Thyroid gland (tissue), 4 donors: ENCODE measurements at places on chromosomes 5 and 9.
A peak's percentile ranks its signal among the peaks of the same experiment; 100 is the strongest.

DNA sequence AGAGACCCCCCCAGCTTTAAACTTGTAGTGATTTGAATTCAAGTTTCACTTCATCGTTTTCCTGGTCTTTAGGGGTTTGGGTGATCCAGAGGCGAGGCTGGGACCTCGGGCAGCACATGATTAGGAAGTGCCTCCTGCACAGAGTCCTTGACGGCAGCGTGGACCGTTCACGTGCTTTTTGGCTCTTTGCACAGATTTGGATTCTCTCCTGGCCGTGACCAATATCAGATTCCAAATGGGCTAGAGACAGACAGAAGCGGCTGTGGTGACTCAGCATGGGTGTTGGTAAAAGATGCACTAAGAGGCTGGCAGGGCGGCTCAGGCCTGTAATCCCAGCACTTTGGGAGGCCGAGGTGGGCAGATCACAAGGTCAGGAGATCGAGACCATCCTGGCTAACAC, 117.2 kb upstream of the CACNA1B start:
- no peak for DNase-seq

DNA sequence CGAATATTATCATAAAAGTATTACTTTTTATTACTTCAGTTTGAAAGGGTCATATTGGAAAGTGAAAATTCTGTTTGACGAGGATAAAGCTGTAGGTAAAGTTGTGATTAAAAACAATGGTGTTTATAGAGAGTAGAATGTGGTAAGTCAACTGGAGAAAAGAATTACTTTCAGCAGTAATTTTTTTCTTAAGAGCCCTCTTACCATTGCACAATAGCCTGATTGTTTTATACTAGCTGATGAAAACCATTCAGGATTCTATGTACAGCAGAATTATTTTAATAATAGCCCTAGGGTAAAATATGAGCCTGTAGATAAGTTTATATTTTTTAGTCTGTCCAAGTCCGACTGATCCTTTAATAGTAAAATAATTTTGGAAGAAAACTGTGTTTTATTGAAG, 16.6 kb downstream of the CDC42SE2 start:
- no peak for DNase-seq

DNA sequence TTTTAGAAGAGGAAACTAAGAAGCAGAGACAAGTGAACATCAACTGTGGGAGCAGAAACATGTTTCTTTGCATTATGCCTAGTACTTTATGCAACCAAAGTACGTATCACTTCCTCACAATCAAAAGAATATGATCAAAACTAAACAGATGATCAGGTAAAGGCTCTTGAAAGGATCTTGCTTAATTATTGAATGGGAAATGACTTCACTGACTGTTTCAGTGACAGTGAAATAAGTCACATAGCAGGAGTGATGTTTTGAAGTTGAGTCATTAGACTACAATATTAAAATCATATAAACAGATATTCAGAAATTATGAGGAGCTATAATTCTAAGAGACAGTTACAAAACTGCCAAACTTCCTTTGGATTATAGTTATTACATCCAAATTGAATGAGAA, 527.3 kb downstream of the MTRR start:
- DNase-seq: no peak

DNA sequence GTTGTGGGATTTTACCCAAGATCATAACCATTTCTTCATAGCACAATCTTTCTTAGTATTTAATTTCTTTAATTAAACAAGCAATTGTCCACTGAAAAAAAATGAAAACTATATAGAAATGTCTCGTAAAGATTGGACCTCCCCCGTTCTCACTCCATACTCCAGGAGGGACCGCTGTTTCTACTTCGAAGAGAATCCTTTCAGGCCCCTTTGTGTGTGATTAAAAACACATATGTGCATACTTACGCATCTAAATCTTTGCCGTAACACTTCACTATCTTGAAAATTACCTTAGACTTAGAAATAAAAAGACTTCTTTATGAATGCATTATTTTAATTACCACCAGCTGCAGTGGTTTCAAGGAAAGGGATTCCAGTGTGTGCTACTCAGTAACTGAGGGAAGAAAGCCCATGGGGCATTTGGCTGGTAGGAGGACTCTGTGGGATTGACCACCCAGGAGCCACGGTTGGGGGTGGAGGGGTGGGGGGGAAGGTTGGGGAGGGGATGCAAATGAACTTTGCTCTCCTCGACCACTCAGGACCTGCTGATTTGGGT, 209.1 kb downstream of the FAM114A2 start:
- DNase-seq: no peak

DNA sequence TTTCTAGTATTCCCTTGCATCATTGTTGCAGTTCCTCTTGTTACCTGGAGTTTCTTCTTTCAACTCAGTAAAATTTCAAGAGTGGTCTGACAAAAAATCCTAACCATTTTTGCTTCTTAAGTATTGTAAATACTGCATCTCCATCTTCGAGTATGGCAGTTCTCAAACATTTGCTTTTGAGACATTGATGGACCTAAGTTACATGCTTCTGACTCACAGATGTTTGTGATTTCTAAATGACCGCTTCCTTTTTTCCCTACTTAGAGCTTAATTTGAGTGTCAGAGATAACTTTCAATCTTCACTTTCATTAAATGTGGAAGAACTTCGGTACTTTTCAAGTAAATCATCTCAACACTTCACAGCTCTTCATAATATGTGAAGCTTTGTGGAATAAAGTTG, 4.2 kb downstream of the UHRF2 start:
- DNase-seq: no peak

DNA sequence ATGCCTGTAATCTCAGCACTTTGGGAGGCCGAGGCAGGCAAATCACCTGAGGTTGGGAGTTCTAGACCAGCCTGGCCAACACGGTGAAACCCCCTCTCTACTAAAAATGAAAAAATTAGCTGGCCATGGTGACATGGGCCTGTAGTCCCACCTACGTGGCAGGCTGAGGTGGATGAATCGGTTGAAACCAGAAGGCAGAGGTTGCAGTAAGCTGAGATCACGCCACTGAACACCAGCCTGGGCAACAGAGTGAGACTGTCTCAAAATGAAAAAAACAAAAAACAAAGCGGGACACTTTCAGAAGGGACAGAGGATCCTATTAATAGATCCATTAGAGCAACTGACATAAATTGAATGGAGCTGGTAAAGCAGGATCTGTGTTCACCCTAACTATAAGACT, 89.6 kb upstream of the SGCD start:
- no peak for DNase-seq

DNA sequence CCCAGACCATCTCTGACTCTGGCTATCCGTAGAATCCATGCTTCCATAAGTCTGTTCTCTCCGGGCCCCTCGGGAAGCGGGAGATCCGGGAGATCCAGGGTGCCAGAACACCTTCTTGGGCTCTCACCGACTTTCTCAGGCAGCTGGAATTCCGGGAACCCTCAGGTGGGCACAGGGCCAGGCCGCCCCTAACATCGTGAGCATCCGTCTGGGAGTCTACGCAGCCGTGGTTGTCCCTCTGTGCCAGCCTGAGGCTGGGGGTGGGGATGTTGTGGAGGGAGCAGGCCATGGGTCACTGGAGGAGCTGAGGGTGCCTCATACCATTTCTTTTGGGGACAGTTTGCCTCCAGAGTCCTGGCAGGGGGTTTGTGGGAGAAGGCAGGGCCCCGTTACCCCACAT, 92.3 kb upstream of the COL5A1 start:
- DNase-seq: no peak

GRCh38 chr9:136626066-136626725, 36.5 kb upstream of the EGFL7 start:
- DNase-seq: no peak

GRCh38 chr9:135664801-135665794, 2.0 kb downstream of the LCN9 start:
- no peak for DNase-seq

DNA sequence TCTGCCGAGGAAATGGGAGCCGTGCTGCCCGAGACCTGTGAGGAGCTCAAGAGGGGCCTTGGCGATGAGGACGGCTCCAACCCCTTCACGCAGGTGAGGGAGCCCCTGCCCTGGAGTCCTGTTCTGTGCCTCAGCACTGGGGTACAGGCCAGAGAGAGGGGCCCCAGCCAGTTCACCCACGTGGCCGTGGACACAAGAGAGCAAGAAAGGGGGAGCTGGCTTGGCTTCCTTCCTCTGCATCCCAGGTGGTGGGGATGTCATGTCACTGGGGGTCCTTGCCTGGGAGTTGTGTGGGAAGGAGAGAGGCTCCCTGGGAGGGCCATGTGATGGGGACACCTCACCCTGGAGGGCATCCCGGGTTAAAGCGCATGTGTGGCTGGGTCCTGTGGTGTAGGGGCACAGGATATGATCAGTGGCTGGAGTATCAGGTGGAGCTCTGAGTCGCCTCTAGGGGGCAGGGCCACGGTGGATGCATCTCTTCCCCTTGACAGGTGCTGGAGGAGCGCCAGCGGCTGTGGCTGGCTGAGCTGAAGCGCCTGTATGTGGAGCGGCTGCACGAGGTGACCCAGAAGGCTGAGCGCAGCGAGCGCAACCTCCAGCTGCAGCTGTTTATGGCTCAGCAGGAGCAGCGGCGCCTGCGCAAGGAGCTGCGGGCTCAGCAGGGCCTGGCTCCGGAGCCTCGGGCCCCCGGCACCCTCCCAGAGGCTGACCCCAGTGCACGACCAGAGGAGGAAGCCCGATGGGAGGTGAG, 7.5 kb downstream of the N4BP3 start:
- DNase-seq: peak; percentile 97

DNA sequence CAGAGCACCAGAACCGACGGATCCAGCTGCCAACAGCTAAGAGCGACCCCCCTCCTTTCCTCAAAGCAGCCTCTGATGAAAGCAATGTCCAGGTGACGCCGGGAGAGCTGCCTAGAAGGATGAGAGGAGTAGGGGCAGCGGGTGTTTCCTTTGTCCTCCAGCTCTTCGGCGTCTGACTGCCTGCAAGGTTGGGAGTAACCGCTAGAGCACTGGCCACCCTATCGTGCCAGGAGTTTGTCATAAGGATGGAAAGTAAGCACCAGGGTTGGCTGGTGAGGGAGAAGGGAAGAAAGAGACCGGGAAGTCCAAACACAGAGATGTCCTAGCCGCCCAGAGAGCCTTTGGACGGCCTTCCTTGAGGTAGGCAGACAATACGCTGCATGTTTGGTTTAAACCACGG, 10.8 kb downstream of the MRPL36 start:
- DNase-seq: no peak

- DNase-seq: no peak
Observed at GRCh38 chr5:119896826-119897536, 267.6 kb downstream of the FAM170A start.

DNA sequence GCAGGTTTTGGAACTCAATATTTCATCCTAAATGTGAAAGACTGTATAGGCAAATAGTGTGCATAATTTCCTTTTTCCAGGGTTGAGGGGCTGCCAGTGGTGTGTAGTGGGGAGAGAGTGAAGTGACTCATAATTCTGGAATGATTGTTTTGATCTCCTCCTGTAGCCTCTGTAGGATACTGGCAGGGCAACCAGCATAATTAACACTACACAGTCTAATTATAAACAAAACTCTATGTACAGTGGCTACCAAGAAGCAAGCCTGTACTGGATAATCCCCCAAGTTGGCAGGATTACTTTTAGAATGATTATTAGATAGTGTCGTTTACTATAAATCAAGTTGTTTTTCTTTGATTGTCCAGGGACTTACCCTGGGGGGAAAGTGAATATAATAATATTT, 32.2 kb downstream of the LNPEP start:
- no peak for DNase-seq

GRCh38 chr5:39395521-39395920, 29.3 kb downstream of the DAB2 start:
- DNase-seq: no peak

DNA sequence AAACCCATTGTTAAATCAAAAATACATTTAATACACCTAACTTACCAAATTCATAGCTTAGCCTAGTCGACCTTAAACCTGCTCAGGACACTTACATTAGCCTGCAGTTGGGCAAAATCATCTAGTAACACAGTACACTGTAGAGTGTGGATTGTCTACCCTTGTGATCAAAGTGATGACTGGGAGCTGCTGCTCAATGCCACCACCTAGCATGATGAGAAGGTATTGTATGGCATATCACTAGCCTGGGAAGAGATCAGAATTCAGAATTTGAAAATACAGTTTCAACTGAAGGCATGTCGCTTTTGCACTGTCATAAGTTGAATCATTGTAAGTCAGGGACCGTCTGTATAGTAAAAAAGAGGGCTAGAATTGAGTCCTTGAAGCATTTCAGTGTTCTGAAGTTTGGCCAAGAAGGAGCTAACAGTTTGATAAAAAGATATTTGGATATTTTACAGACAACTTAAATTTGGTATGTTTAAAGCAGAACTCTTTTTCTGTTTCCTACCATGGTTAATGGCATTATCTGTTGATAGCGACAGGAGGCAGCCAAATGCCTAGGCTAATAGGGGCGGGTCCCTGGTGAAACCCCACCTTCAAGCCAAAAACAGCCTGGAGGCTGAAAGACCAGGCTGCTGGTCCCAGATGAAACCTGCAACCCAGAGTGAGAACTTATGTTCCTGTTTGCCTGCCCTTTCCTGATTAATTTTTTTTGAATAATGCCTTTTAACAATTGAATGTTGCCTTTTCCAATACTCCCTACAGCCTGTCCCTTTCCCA, 23.0 kb downstream of the SMIM15 start:
- no peak for DNase-seq

DNA sequence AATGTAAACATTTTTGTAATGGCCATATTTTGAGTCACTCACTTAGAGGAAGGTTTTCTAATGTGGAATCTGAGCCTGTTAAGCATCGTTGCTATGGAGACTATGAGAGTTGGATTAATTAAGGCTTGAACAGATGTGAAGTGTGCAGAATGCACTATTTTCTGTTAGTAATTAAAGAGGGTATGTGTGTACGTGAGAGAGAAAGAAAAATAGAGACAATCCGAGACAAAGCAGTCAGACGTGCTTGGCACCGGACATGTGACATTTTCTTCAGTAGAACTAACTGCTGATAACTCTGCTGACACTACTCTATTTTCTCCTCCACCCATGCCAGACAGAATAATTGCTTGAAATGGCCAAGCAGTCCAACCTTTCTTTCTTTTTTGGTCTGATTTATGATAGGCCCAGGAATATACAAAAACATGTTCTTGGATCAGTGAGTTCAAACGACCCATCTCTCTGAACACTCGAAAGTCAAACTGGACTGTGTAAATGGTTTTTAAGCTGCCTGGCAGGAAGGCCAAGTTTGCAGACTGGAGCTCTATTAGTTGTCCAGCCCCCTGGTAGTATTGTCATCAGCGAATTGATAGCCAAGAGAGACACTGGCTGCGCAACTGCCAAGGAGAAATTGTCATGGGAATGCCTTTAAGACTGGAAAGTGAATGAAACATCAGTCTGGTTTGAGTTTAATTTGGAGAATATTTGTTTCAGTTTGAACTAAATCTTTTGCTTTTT, 322.1 kb downstream of the ARHGEF28 start:
- no peak for DNase-seq

DNA sequence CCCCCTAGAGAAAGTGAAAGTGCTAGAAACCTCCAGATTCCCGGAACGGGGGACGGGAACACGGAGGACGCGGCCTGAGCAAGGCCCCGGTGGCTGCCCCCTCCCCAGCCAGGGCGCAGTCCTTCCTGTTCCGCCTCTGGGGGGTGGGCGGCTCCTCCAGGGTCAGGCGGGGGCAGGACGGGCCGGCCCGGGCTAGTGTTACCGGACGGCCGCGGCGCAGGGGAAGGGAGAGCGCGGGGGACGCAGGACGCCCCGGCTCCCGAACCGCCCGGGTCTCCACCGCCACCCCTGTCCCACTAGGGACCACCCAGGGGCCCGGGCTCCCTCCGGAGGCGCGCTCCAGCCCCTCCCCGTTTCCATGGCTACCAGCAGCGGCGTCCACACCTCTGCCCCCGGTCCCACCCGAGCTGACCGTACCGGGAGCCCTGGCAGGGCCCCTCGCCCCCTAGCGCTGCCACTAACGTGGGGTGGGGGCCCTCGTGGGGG, 579 bp downstream of the SLC12A7 start:
- DNase-seq: peak; percentile 63

- DNase-seq: no peak
Observed at GRCh38 chr5:60494635-60495034, 205.3 kb downstream of the DEPDC1B start.
